Right atrium auricular region (tissue), 2 donors: ENCODE measurements at places on chromosomes 2 and 18. TPM values are rescaled to one million over a fixed set of nuclear protein-coding genes. Genes with fewer than 3 reads are reported as not detected.

CXCR1 gene
- 0.51 TPM for total RNA-seq

LIPG gene
- 0.51 TPM for total RNA-seq

GRCh38 chr18:37701967-37702366 is 136.4 kb upstream of the CELF4 start:
- H3K27ac ChIP-seq = no peak overlapping the region
- H3K27me3 ChIP-seq = no peaks in the 10 kb centered on the region
- no peak overlapping the region for H3K4me3 ChIP-seq
- H3K4me1 ChIP-seq = no peaks in the 10 kb centered on the region
- no peaks in the 10 kb centered on the region for H3K36me3 ChIP-seq

DNA sequence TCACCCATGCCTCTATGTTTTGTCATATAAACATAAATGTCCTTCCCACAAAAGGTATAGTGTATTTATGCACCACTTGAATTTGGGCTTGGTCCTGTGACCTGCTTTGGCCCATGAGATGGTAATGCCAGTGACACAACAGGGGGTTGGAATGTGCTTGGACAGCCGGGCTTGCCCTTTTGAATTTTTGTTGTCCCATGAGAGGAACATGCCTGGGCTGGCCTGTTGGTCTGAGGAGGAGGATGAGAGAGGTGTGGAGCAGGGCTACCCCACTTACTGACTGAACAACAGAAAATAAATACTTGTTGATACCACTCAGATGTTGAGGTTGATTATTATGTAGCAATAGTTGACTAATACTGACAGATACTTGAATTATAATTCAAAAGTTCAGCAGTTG is 63.2 kb upstream of the TCF4 start:
- no peak overlapping the region for H3K27ac ChIP-seq
- DNase-seq = no peak
- no peaks in the 10 kb centered on the region for H3K4me1 ChIP-seq
- H3K27me3 ChIP-seq = no peaks in the 10 kb centered on the region
- no peaks in the 10 kb centered on the region for H3K36me3 ChIP-seq
- no peak overlapping the region for H3K4me3 ChIP-seq

DNA sequence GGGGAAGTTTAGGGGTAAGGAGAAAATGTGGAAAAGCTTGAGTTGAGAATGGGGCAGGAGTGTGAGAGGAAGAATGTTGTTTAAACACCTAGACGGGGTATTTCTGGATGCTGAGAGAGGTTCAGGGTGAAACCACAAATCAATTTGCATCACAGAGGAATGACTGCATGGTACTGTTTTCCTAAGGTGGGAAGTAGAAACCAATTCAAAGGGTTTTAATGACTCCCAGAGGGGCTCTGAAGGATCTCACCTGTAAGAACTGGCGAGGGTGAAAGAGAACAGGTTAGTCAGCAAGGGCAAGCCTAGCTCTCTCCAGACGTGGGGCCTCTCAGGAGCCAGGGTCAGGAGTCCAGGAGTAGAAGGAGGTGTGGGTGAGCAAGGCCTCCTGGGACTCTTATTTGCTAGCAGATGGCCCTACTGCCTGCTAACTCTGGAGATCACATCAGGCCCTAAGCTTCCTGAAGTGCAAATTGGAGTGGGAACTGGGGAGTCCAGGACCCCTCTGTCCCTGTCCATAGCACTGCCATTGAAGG is 133.0 kb upstream of the CELF4 start:
- no peak overlapping the region for H3K27ac ChIP-seq
- no peaks in the 10 kb centered on the region for H3K36me3 ChIP-seq
